ENCODE measurements at places on chromosomes 5 and 9.

DNA sequence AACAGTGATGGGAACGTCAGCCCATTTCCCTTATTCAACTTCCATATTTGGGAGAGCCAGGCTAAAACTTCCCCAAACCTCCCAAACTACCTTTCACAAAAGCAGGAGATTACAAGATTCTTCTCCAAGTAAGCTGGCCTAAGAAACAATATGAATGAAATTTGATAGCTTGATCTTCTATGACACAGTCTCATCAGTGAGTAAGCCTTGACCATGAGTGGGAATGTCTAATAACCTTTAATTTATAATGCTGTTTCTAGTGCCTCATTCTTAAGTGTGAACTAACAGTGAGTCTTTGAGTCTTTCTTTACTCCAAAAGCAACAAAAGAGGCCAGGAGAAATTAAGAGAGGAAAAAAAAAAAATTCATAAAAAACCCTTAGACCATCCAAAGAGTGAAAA is 1379.9 kb downstream of the EFNA5 start:
- DNase-seq, result no peak

- no peak for DNase-seq
Measured at GRCh38 chr9:75200892-75201470, 112.7 kb downstream of the OSTF1 start.

DNA sequence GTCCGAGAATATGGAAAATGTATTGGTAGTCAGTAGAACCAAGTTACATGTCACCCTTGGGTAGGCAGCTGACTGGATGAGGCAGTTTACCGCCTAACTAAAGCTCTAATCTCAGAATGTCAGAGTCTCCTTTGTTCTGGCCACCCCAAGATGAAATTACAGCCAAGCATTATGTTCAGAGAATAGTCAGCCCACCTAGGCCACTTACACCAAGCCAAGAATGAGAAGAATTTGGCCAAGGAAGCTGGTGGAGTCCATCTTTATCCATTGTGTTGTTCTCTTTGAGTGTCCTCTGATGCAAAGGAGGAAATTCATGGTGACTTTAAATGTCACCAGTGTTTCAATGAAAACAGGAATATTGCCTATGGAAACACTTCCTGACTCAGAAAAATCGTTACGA is 275.1 kb upstream of the MAP3K1 start:
- DNase-seq, result no peak

DNA sequence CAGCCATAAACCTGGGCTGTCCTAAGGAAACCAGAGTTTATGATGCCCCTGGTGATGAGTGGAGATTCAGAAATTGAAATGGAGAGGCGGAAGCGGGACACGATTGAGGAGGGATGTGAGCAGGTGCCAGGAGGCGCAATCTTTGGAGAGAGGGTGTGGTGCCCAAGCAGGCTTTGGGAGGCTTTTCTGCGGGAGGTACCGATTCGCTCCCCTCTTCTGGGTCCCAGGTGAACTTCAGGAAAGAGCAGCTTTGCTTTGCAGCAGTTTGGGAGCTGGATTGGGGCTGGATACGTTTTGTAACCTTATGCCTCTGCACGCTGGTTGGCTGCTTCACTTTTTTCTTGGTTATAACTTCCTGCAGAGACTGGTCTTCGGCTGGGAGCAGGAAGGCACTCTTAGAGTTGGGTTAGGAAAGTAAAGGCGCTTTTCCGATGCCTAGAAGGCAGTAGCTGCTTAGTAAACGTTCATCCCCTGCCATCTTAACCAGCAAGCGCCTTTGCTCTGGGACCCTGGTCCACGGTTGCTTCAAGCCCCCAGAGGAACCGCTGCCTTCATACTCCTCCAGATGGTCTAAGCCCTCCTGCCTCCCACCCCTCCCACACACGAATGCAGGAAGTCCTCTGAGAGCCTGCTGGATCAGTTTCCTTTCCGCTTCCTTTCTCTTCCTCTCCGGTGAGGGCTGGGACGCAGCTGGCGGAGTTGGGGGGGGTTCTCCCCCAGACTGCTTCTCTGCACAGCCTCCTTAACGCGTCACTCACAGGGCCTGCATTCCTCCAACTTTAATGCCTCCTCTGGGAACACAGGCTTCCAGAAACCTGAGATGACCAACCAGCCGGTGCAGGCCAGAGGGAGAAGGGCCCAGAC is 15.2 kb upstream of the NEK6 start:
- DNase-seq, result no peak

DNA sequence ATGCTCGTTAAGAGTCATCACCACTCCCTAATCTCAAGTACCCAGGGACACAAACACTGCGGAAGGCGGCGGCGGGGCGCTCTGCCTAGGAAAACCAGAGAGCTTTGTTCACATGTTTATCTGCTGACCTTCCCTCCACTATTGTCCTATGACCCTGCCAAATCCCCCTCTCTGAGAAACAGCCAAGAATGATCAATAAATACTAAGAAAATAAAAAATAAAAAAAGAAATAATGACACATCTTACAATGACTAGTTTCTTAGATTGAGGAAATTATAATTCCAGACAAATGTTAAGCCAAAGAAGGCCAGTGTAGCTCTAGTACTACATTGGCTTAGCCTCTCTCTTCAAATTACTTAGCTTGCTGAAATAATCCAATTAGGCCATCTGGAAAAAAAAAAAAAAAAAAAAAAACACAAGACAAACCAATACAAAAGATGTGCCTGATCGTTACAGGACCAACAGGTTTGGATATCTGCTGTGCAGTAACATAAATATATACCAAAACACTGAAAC is 58.0 kb downstream of the ANXA2R start:
- DNase-seq, result no peak

- DNase-seq, result no peak
Measured at GRCh38 chr5:57858905-57859304, 376.3 kb upstream of the ACTBL2 start.

GRCh38 chr9:95819636-95820035 is 55.9 kb upstream of the ERCC6L2 start:
- no peak for DNase-seq

GRCh38 chr9:7011395-7012067 is 253.8 kb downstream of the KDM4C start:
- no peak for DNase-seq

DNA sequence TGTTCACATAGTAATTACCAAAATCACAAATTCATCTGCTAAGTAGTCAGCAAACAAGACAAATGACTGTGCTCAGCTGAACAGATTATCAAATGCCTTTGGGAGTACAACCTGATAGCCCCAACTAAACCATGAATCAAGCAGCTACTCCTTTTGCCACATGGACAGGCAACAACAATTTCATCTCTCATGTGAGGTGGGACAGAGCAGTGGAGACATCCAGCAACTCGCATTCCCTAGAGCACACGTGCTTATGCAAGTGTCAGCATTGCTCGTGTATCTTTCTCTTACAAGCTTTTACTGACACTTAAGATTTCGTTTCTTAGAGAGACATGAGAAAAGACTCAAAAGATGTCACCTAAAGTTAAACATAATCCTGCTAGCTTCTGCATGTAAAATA is 42.7 kb upstream of the PPP2R2B start:
- DNase-seq, result no peak

DNA sequence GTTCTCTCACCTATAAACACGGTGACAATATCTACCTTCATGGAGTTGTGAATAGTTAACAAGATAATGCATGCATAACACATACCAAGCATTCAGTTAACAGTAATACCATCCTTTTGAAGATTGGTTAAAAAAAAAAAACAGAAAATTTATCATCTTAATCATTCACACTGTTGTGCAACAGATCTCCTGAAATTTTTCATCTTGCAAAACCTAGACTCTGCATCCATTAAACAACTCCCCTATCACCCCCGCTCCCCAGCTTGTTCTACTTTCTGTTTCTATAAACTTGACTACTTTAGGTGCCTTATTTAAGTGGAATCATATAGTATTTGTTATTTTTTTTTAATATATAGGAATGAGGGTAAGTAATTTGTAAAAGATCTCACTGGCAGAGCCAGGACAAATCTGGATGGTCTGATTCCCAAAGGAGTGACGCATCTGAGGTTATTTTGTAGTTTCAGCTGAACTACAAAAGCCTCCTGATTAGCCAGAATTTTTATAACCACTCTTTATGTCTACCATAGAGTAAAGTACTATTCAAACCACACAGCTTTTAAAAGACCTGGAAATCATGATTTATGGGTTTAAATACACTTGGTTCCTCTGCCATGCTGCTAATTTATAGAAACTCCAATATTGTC is 93.0 kb downstream of the FANCC start:
- DNase-seq, result no peak

DNA sequence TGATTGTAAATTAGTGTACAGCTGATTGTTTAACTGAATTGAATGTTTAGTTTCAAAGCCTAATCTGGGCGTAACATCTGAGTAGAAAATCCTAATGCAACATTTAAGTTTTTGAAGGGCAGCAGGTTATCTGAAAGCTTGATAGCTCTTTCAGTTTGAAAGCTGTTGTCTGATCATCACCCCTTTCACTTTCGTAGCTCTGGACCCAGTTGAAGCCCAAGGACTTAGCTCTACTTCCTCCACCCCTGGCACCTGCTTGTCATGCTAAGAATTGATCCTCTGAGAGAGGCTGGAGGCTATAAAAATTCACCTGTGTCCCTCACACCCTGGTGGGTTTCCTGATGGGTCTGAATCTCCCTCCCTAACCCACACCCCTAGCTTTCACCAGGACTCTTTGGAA is 86.0 kb downstream of the ZFAND5 start:
- DNase-seq, result no peak

DNA sequence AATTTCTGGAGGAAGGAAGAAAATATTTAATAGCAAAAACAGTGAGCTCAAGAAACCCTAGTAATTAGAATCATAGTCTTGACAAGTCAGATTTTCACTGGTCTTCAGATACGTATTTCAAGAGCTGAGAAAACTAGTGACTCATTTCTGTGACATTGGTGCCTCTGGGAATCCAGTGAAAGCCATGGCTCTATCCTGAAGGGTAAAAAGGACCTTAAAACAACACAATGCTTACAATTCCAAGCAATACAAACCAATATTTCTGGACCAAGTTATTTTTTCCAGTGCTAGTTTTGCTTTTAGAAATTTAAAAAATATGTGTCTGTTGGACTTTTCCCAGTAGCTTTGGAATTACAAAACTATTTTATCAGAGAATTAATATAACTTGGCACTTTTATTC is 140.3 kb downstream of the LPAR1 start:
- no peak for DNase-seq

Data from activated CD4-positive, alpha-beta T cell treated with anti-CD3 and anti-CD28 coated beads for 4 hours (primary cell).